ACHN (cell line): ENCODE measurements at places on chromosomes 5 and 9.

DNA sequence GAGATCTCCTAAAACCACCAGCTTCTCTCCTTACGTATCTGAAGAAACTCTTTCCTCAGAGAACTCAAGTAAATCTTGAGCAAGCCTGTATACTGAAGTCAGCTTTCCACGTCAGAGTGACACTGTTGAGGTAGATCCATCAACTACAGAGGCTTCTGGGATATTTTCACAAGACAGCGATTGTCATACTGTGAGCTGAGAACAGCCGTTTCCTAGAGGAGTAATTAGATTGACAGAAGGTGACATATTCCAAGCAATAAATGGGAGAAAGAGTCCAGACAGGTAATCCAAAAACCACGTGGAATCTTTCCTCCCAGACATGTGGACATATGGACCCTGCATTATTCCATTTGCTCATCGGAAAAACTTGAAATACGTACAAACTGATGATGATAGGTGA lies 117.2 kb downstream of the MEF2C start:
- no peak for DNase-seq

GRCh38 chr5:17364987-17365810 lies 132.8 kb upstream of the TAF11L2 start:
- DNase-seq = no peak

DNA sequence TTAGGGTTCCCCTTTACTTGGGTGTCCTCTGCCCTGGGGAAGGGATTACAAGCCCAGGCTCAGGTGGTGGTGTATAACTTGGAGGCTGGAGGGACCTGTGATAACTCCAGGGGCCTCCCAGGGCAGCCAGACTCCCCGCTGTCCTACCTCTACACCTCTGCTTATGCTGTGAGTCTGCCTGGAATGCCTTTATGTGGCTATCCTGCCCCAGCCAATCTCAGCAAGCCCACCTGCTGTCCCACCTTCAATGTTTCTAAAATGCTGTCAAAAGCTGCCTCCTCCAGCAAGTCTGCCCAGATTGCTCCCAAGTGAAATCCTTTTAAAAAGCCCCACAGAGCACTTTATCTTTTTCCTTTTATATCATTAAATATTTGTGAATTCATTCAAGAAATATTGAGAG lies 39.3 kb downstream of the DAB2IP start:
- no peak for DNase-seq

GRCh38 chr9:125635888-125636287 lies 71.1 kb downstream of the MAPKAP1 start:
- no peak for DNase-seq

DNA sequence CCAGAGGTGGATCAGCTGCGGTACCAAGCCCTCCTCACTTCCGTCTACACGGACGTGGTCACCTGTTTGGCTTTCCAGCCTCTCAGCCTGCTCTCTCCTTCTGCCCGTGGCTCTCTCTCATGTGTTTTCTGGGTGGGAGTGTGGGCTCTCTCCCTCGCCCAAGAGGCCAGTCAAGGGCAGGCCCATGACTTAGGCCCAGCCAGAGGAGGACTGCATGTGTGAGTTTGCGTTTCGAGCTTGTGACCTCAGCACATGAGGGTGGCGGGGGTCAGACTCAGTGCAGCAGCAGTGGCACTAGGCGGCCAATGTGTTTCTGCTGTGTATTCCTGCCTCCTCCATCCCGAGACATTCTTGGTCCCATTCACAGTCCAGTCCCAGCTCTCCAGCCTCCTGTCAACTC lies 82.5 kb upstream of the SMIM23 start:
- no peak for DNase-seq

DNA sequence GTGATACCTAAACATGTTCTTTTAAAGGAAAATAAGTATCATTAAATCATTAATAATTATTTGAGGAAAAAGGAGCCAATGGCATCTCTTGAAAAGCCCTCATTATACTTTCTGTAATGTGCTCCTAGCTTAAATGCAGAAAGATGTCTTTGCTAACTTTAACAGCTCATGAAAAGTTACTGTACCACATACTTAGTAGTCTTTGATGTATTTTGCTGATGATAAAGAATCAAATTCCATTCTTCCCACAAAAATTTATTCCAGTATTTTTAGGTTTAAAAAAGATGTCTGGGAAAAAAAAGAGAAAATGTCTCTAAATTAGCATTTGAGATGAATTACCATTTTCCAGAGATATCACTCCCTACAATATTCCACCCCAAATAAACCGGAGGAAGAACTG lies 112.5 kb downstream of the PPP2R2B start:
- no peak for DNase-seq
